ENCODE measurements at places on chromosomes 7 and 10.

GRCh38 chr10:67280405-67280804 lies 354.6 kb downstream of the LRRTM3 start:
- DNase-seq: no peak

- DNase-seq: no peak
Observed at GRCh38 chr7:31885171-31885570, 185.0 kb downstream of the PDE1C start.

- DNase-seq: no peak
Observed at GRCh38 chr10:18984531-18984930, 64.1 kb upstream of the MALRD1 start.

DNA sequence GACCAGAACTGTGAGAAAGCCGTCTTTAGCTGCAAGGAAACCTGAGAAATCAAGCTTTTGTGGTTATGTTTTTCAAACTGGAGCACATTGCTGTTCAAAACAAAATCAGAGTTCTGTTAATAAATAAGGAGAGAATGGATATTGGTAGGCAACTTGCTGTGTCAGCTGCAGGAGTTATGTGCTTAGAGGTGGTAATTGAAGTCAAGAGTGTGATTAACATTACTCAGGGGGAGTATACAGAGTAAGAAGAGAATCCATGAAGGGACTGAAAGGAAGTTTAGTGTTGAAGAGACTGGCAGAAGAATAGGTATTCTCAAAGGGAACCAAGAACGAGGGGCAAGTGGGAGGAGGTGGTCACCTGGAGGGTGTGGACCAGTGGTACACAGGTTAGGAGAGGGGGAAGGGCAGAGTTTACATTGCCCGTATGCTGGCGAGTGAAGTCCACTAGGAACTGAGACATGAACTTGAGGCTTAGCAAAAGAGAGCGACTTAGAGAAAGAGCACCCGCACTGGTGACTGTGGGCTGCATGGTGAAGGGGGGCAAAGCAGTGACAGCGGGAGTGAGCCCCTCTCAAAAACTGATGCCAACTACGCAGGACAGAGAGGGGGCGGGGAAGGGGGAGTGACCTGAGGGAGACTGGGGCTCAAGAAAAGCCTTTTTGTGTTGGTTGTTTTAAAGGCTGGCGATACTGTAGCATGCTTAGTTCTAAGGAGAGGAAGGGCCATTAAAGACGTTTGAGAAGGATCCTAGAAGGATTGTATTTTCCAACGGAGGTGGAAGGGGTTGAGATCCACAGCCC lies 80.0 kb downstream of the SDK1 start:
- DNase-seq: no peak

- DNase-seq: no peak
Observed at GRCh38 chr10:89266721-89267453, 15.3 kb upstream of the LIPA start.
